ENCODE measurements at places on chromosomes 6 and 20. TPM values are rescaled to one million over a fixed set of nuclear protein-coding genes. Genes with fewer than 3 reads are reported as not detected.

Gene CYP39A1
- not detected for total RNA-seq

Gene ADGRF5
- not detected for total RNA-seq

Gene PIM1
- total RNA-seq, result 293 TPM

Gene TP53TG5
- total RNA-seq, result 0.29 TPM

Measured in activated CD8-positive, alpha-beta T cell treated with anti-CD3 and anti-CD28 coated beads for 36 hours (primary cell).